Naive thymus-derived CD4-positive, alpha-beta T cell (primary cell): ENCODE measurements at places on chromosomes 4 and X.

DNA sequence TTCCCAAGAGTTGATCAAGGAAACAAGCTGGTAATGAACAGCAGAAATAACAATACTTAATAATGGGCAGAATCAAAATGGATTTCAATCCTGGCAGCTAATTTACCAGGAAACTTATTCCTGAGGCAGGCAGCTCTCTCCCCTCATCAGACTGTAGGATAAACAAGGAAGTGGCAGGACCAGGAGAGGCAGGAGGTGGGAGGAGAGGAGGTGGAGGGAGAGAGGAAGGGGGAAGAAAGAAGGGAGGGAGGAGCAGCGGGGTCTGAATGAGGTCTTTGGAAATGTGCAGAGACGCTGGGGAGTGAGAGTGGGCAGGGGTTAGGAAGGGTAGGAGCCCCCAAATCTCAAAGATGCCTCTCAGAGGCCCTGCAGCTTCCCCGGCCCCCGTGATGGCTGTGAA lies 231.5 kb downstream of the BCOR start:
- no peaks in the 10 kb centered on the region for H3K36me3 ChIP-seq
- H3K27ac ChIP-seq, result no peak overlapping the region
- peaks cover 22% of the 10 kb centered on the region for H3K4me1 ChIP-seq
- no peak for DNase-seq
- no peaks in the 10 kb centered on the region for H3K27me3 ChIP-seq

DNA sequence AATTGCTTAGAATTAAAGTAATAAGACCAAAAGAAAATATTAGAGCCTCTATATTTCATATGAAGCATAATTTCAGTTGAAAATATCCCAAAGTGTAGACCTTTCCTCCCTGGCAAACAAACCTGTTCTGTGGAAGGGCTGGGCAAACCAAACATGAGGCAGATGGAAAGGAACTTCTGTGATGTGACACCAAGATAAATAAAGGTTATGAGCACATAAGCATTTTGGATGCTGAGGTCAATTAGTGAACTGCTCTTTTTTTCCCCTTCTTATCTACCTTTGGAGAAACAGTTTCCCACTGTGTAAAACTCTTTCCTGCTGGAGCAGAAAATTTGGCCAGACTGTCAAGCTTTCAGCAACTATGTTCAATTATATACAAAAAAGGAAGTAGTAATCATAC lies 109.6 kb upstream of the STIM2 start:
- no peaks in the 10 kb centered on the region for H3K4me1 ChIP-seq
- H3K27me3 ChIP-seq, result no peaks in the 10 kb centered on the region
- no peak for DNase-seq
- H3K36me3 ChIP-seq, result peaks cover 6% of the 10 kb centered on the region

GRCh38 chr4:80180743-80181142 lies 16.6 kb upstream of the PRDM8 start:
- no peak overlapping the region for H3K27ac ChIP-seq
- H3K27me3 ChIP-seq, result no peaks in the 10 kb centered on the region

DNA sequence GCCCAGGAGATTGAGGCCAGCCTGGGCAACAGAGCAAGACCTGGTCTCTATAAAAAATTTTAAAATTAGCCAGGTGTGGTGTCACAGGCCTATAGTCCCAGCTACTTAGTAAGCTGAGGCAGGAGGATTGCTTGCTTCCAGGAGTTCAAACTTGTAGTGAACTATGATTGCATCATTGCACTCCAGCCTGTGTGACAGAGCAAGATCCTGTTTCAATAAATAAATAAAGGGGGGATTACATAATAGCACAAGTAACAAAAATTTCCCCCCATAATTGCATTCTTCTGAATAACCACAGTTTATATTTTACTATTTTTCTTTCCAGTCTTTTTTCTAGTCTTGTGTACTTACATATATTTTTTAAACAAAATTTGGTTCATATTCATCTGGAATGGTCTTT lies 135.6 kb downstream of the CHIC2 start:
- H3K27ac ChIP-seq, result no peak overlapping the region
- H3K27me3 ChIP-seq, result no peaks in the 10 kb centered on the region
- H3K36me3 ChIP-seq, result no peaks in the 10 kb centered on the region
- no peaks in the 10 kb centered on the region for H3K4me1 ChIP-seq
- DNase-seq, result no peak

DNA sequence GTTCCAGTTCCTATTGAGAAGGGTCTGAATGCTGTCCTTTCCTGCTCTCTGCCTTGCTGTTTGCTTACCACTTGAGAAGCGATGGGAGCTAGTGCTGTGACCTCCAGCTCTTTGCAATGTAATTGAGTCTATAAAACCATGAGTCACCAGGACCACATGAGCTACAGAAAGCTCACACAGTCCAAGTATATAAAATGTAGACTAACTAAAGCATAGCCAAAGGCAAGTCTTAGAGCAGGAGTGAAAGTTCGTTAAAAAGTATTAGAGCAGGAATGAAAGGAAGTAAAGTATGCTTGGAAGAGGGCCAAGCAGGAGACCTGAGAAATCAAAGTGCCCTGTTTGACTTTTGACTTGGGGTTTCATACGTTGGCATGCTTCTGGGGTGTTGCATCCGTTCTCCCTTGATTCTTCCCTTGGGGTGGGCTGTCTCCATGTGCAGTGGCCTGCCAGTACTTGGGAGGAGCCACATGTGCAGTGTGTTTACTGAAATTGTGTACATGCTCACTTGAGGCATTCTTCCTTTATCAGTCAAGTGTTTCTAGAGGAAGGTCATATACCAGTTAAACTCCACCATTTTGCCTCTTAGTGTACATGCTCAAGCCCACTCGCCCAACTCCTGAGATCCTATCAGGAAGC lies 71.3 kb upstream of the KIT start:
- no peak overlapping the region for H3K4me3 ChIP-seq
- H3K36me3 ChIP-seq, result no peaks in the 10 kb centered on the region
- no peak overlapping the region for H3K27ac ChIP-seq
